NCI-H187 treated with DMSO at 0.1 percent for 48 hours (cell line): ENCODE measurements at places on chromosomes 12 and 14.

- DNase-seq: no peak
These were observed 63.9 kb downstream of the MYRFL start for GRCh38 chr12:69888901-69889300.

- DNase-seq: no peak
These were observed 1.2 kb downstream of the USP30 start for GRCh38 chr12:109053382-109054123.

DNA sequence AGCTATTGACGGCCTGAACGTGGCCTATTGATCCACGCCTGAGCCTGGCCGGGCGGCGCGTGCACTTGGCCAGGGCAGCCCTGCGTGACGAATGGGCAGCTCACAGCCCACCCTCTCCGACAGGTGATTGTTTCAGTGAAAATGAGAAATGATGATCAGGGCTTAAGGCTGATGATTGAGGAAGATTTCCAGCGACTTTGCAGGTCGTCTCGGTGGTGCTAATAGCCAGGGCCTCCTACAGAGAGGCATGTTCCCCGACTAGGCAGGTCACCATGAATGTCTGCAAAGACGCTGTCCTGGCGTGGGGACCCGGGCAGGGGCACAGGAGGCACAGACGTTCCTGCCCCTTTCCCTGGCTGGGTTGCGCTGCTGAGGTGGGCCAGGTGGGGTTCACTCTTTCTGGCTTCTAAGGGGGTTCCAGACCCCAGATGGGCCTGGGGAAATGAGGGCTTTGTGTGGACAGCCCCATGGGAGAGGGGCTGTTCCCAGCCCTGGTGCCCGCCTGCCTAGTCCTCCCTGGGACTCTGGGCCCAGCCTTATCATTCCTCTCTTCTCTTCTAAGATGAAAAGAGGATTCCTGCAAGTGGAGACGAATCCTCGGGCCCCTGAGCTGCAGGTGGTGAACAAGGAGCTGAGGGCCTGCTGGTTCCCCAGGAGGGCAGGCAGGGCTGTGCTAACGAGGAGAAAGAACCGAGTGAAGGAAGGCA, 157.4 kb downstream of the KIF26A start:
- DNase-seq: no peak

DNA sequence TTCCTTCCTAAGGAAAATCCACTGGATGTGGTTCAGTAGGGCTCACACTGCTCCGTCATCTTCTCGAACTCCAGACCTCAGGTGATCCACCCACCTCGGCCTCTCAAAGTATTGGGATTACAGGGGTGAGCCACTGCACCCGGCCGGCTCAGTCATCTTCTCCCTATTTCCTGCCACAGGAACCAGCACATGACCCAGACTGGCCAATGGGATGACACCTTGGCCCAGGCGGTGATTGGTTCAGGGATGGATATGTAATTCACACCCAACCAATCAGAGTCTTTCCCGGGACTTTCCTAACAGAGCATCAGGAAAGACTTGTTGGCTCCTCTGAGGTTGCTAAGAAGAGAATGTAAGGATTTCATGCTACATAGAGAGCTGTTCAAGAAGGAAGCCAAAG, 19.2 kb upstream of the C12orf76 start:
- DNase-seq: no peak

- no peak for DNase-seq
These were observed 324.2 kb downstream of the AEBP2 start for GRCh38 chr12:19763488-19763887.

DNA sequence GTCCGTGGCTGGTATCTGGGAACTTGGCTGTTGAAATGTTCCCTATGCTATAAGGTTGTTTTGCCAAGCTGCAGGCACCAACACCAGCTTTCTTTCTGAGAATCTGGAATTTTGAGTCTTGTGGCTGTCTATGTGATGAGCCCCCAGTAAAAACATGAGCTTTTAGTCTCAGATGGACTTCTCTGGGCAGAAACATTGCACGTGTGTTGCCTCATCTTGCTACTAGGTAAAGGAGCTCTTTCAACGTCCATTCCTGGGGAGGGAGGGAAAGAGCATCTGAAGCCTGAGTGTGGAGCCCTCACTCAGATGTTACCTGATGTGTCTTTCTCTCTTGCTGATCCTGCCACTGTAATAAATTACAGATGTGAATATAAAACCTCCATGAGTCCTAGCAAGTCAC, 183.8 kb upstream of the LHX5 start:
- no peak for DNase-seq

DNA sequence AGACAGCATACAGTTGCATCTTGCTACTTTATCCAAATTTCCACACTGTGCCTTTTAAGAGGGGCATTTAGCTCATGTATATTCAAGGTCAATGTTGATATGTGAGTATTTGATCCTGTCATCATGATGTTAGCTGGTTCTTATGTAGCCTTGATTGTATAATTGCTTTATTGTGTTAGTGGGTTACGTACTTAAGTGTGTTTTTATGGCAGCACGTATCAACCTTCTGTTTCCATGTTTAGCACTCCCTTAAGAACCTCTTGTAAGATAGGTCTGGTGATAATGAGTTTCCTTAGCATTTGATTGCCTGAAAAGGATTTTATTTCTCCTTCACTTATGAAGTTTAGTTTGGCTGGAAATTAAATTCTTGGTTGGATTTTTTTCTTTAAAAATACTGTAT, 445.2 kb downstream of the NAV3 start:
- peak; percentile 47 for DNase-seq

DNA sequence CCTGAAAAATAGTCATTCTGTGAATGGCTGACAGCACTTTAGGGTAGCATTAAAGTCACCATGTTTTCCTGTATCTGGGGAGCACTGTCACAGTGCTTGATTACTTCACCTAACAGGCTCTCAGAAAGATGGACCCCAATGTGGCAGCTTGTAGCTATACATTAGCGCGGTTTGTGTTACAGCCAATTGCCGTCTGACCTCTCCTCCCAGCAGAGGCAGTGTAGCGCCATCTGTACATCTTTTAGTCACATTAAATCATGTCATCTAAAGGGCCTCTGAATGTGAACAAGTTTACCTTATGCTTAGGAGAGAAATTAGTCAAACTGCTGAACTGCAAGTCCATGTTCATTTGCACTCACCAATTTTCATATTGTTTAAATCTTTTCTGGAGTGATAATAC, 113.7 kb downstream of the LMO3 start:
- DNase-seq: no peak

GRCh38 chr12:100733817-100734593, 60.6 kb upstream of the ANO4 start:
- peak; percentile 26 for DNase-seq

DNA sequence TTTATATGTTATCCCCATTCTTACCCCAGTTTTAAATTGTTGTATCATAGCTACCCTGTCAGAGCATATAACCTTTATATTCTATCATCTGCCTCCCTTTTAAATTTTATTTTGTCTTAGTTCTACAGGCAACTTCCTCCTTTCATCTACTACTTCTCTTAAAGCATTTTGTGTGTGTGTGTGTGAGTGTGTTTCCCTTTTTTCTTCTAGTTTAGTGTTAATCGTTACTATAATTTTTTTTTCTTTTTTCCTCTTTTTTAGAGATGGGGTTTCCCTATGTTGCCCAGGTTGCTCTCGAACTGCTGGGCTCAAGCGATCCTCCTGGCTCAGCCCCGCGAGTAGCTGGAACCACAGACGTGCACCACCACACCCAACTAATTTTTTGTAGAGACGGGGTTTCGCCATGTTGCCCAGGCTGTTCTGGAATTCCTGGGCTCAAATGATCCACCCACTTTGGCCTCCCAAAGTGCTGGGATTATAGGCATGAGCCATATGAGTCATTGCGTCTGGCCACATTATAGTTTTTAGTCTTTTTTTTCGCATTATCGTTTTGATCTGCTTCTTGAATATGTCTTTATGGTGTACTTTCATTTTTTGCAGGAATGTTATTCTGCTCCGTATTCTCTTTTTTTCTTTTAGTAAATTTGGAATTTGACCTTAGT, 33.1 kb upstream of the FBXO34 start:
- DNase-seq: no peak

DNA sequence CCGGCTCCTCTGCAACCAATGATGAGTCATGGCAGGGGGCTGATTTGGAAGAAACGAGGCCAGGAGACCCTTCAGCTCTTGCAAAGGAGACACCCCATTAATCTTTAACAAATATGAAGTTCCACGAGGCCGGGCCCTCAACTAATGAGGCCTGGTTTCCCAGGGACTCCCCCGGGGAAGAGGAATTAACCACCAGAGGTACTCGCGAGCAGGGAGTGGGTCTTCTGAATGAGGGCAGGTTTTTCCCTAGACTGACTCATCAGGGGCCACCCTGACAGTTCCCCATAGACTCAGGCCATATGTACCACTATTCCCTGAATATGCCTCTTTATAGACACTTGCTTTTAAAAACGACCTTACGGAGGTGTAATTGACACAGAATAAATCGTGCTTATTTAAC, 150.7 kb upstream of the LHX5 start:
- DNase-seq: no peak

DNA sequence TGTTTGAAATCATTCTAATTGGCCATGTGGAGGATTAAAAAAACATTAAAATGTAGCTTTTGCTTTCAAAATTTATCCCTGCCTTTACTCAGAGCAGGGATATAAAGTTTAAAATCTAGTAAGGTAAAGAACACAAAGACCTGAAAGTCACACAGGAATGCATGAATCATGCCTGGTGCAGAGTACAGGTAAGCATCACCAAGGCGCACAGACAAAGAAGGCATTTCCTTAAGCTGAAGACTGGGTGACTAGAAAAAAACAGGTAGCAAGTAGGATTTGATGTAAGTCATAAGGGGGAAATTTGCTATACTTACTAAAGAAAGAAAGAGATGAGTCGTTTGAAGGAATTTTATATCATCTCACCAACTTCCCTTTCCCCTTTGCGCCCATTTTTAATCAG, 405.6 kb downstream of the GXYLT1 start:
- no peak for DNase-seq

DNA sequence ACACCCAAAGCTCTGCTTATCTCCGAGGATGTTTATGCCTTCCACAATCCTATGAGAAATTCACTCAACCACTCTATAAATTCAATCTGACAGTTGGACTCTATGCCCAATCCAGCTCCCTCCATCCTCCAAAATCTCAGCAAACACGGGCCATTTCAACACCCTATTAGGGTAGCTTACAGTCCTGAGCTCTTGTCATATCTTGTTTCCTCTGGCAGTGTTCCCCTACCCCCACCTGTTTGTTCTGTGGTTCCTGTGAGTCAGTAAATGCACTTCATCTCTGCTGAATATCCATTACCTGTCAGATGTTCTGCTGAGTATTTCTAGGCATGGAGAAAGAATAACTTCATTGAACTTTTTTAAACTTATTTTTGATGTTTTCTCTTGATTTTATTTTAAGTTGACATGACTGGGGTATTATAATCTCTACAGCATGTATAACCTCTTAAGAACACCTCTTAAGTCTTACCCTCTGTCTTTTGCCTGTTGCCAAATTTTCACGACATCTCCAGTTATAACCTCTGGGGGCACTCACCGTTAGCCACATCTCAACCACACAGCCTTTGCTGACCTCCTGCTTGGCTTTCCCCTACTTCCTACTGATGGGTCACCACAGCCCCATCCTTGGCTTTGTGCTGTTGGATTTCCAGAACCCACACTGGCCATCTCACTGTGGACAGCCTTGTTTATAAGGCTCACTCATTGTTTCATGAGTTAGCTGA, 317.0 kb upstream of the TMPO start:
- DNase-seq: no peak

DNA sequence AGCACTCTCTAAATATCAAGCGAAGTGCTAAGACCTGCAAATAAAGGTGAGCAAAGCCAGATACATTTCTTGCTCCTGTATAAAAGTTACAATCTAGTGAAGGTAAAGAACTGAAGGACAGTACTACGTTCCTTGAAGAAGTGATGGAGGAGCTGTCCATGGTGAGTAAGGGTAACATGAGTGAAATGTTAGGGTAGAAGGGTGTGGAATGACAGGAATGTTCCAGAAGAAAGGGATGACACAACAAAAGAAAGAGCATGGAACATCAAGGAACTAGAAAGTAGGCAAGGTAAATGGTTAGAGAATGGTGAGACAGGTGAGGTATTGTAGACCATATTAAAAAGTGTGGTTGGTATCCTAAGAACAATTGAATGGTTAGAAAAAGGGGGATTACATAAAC, 272.4 kb downstream of the ACSS3 start:
- no peak for DNase-seq

DNA sequence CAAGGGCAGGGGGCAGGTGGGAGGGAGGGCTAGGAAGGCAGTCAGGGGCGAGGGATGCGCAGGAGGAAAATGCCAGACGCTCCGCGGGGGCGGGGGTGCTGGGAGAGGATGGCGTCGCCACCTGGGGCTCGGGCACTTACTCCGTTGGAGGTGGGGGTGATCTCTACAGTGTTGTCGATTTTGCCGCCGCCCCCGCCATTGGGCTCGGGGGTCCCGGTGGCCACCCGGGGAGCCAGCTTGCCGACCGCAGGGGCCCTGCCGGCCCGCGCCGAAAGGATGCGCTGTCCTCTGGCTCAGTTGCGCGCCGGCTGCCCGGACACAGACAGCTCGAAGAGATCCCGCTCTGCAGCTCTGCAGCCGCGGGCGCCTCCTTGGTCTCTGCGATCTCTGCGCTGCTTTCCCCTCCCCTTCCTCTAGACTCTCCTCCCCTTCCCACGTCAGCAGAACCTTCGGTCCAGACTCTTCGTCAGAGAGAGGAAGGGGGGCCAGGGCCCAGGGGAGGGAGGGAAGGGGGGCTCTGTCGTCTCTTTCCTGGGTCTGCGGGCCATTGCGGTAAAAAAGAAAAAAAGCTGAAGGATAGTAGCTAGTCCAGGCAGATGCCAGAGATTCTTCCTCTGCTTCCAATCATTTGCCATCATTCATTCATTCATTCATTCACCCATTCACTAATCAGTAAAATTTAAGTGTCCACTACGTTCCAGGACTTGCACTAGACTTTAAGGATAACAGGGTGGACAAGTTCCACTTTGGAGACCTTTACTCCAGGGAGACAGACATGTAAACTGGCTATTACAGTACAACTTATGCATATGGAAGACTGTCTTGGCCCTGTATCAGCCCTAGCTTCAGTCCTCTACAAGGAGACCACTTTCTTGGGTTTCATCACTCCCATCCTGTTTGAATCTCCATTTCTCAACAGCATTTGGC, at the start of gene SLC22A17:
Gene SLC22A17, minus strand, starts transcription at position 382 of the 927 bp plus-strand sequence.
- no peak for DNase-seq

DNA sequence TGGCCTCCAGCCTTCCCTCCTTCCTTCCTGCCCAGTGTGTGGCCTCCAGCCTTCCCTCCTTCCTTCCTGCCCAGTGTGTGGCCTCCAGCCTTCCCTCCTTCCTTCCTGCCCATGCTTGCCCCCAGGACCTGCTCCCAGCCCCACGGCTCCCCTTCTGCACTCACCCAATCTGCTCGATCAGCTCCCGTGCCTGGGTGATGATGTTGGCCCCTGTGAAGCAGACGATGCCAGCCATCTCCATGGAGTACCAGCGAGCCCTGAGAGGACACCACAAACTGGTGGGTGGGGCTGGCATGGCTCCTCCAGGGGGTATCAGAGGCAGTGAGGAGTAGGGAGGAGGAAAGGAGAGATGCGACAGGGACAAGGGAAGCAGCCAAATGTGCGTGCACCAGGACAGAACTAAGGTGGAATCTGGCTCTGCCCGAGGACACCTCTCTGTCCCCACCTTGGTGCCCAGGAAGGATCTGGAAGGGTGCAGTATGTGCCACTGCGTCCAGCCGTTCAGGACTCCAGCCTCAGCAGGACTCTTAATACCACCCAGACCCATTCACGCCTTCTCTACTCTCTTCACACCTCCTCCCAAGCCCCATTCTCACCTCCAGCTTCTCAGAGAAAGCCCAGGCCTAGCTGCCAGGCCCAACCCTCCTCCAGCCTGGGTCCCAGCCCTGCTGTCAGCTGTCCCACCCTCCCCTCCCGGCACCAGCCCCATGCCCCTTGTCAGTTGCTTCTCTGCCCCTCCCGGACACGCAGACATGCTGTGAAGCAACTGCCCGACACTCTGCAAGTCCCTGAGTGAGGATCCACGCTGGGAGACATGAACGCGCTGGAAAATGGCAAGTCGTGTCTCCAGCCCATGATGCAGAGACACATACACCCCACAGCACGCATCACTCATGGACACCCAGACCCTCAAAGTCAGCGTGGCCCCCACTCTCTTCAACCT, 22.7 kb downstream of the POLE start:
- no peak for DNase-seq
